CD8-positive, alpha-beta T cell (primary cell): ENCODE measurements at places on chromosomes 12 and 14. TPM values are rescaled to one million over a fixed set of nuclear protein-coding genes. Genes with fewer than 3 reads are reported as not detected.

DNA sequence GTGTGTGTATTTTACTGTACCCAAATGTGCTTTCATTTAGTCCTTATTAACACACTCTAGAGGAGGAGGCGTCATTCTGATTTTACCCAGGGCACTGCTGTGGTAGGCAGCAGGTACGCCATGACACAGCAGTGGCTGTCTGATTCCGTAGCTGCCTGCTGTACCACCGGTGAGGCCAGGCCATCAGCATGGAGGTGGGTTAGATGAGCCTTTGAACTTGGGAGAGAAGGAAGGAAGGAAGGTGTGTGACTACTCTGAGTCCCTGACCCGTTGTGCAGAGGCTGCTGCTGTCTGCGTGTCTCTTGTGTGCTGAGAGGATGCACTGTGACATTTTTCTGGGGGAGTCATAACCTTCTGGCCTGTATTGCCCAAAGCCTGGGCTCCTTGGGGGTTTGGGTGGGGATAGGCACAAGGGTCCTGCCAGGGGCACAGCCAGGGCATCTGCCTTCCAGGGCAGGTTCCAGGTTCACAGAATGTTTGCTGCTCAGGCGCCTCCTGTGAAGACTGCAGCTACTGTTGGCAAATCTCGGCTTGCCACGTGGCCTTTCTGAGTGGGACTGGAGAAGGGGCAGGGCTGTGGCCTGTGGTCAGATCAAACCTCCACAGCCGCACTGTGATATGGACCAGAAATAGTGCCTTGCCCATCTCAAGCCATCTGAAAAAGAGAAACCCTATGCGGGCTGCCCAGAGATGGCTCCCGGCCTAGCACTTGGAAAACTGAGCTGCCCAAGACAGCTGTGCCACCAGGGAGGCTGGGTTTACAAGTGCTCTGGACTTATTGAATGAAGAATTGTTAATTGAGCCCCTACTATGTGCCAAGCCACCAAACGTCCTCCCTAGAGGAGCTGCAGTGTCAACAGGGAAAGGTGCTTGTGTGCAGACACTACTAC, 47.1 kb downstream of the MLXIP start:
- DNase-seq: no peak

DNA sequence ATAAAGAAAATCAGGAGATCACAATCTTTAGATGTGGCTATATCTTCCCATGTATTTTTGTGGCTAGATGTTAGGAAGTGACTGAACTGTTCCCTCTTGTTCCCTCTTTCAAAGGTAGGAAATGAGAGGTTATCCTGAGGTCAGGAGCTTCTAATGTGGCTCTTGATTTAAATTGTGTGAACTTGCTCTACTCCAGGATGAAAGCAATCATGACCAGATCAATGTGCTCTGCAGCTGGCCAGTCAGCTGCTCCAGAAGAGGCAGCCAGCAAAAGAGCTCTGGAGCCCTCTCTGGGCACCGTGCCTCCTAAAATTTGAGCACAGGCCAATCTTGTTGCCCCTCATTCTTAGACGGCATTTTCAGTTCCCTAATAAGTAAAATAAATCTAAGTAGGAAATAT, 32.0 kb downstream of the CDK17 start:
- no peak for DNase-seq

DNA sequence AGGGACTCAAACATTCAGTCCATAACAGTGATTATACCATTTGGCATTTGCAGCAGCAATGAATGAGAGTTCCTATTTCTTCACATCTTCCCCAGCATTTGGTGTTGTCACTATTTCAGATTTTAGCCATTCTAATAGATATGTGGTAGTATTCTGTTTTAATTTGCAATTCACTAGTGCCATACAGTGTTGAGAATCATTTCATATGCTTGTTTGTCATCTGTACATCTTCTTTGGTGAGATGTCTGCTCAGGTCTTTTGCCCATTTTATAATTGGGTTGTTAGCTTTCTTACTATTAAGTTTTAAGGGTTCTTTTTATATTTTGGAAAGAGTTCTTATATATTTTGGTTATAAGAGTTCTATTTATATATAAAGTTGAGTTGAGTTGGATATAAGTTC, 276.5 kb downstream of the FUT8 start:
- no peak for DNase-seq

DNA sequence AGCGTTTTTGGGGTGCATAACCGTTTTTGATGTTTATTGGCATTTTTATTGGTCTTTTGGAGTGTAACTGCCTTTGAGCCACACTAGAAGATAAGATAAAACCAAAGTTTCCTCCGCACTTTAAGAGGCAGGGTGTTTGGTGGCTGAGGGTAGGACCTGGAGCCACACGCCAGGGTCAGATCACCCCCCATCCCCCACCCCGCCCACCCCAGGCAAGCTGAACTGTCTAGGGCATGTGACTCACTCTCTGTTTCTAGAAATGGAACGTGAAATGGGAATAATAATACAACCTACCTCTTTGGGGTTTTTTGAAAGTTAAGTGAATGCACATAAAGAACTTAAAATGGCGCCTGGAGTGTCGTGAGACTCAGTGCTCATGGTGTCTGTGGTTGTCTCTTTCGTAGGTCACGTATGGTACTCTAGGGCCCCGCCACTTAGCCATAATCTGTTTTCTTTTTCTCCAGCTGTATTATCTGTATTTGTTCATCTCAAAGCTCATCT, 56.0 kb downstream of the PPP2R5C start:
- DNase-seq: peak; percentile 60

DNA sequence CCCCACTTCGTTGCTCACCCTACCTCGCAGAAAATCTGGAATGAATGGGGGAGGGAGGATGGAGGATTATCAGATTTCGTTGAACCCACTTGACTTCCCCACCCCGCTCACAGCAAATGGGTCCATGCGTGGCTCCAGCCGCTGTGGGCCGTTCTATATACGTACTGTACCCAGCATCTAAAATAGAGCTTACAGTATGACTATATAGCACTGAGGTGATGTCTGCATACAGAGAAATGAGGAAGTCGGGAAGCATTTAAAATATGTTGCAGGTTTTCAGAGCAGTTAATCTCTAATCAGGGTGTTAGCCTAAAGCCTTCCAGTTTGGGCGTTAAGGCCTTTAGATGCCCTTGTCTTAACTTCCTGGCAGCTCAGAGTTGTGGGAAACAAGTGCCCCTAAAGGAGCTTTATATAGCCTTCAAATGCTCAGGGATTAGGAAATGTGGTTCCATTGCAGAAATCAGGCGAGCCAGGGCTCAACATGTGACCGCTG, 1.4 kb downstream of the BICDL1 start:
- DNase-seq: peak; percentile 42

DNA sequence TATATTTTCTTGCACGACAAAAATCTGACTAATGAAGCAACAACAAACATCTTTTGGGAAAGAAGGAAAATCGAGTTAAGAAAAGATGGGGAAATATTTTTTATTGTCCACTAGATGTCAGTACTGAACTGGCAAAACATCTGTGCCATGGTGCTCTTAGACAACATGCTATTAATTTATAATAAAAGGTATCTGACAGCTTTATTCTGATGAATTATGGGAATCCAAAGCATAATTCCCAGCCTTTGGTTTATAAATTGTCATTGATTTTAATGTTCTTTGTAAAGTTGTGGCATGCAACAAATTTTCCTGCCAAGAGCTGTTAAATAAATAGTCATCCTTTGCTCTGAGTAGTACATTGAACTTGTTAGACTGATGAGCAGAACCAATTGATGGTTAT, 231.2 kb downstream of the ETNK1 start:
- no peak for DNase-seq

DNA sequence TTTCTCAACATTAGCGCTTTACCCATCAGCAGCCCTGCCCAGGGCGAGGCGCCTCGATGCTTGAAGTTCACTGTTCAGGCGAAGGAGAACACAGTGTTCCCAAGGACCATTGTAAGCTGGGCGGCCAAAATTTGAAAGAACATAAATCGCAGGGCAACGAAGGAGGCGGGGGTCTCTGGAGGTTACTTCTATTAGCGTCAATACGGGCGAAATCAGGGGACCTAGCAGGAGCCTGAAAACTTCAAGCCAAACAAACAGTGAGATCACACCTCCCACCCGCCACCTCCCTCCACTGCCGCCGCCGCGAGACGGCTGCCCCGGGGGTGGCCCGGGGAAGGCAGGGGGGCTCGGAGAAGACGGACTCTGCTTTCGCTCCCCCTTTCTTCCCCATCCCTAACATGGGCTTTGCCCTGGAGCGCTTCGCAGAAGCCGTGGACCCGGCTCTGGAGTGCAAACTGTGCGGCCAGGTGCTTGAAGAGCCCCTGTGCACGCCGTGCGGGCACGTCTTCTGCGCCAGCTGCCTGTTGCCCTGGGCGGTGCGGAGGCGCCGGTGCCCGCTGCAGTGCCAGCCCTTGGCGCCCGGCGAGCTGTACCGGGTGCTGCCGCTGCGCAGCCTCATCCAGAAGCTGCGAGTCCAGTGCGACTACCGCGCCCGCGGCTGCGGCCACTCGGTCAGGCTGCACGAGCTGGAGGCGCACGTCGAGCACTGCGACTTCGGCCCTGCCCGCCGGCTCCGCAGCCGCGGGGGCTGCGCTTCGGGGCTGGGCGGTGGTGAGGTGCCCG, at the start of gene PDZRN4:
Gene PDZRN4, plus strand, starts transcription at position 263 of the 783 bp plus-strand sequence.
- DNase-seq: no peak

- no peak for DNase-seq
Observed at GRCh38 chr14:52031781-52032180, 37.1 kb downstream of the NID2 start.

DNA sequence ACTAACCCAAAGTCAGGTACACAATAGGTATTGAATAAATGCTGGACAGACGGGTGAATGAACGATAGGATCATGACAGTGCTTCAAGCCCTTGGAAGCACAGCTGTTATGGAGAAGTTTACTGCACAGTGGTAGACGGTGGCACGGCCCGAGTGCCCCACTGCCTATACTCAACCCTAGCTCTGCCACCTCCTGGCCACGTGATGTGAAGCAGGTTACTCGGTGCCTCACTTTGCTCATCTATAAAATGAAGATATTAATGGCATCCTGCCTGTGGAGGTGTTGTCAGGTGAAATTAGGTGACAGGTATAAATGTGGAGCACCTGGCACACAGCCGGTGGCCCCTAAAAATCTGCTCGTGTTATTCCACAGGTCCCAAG, 5.8 kb downstream of the ASB2 start:
- peak; percentile 73 for DNase-seq

DNA sequence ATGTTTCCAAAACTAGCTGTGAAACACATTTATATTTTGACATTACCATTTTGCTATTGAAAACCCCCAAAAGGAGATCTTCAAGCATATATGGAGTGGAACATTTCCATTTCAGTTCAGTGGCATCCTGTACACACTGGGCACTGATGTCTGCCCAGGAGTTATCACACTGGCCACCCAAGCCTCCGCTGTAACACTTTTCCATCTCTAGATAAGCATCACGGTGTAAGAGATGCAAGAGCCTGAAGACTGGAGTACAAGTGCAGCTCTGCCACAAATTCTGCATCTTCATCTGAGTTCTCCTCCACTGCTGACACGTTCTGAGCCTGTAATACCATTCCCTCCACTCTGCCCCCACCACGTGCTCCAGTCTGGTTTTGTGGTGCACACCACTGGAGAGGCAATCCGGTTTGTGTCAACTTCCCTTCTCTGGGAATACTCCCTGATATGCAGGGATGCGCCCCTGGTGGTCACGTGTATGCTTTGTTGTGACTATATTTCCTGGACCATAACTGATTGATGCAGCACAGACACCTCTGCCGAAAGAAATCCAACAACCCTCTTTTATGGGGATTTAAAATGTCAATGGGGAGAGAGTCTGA, 12.7 kb downstream of the SPTLC2 start:
- no peak for DNase-seq

- no peak for DNase-seq
Observed at GRCh38 chr12:83005534-83006197, 319.0 kb downstream of the TMTC2 start.

DNA sequence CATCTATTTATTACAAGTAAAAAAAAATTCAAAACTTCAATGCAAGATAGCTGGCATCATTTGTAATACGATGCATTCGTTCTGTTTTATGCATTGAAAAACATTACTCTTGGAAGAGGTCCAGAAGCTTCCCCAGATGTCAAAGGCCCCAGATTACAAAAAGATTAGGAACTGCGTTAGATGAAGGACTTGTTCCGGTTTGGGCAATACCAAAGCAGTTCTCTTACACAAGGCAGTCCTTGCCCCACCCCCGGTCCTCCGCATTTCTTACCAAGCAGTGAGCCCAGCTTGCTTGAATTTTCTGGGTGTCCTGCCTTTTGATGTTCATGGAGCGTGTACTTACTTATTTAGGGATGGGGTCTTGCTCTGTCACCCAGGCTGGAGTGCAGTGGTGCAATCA, 4.8 kb upstream of the HVCN1 start:
- DNase-seq: no peak

- no peak for DNase-seq
Observed at GRCh38 chr14:74829251-74829650, 46.7 kb downstream of the PROX2 start.

DNA sequence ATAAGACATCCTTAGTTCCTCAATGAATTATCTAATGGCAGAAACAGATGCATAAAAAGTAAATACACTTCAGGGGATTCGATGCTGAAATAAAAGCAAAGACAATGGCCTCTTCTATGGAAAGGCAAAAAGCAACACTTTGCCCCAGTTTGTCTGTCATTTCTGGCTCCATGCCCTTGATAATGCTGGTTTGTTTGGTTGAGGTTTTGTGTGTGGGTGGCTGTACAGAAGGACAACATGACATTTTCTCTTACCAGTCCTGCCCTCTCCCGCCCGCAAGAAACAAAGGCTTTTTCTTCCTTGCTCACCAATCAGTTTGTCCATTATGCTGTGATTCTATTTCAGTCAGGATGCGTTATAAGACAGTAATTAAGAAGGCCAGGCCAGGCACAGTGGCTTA, 18.1 kb upstream of the WDR89 start:
- DNase-seq: no peak

DNA sequence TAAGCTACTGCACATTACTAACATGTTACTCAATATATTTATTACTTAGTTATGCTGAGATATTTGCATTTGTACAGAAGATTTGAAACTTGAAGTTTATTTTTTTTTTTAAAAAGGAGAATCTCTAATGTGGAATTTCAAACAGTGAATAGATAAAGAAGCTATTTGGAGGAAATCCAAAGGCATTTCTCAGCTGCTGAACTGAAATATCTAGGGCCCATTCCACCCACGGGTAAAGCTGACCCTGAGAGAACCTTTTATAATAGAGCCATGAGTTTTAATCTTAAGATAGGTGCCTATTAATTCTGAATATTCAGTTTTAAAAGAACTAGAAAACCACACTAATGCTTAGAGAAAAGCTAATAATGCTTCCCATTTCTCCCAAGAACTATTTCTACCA, 225.4 kb upstream of the CAND1 start:
- no peak for DNase-seq

DNA sequence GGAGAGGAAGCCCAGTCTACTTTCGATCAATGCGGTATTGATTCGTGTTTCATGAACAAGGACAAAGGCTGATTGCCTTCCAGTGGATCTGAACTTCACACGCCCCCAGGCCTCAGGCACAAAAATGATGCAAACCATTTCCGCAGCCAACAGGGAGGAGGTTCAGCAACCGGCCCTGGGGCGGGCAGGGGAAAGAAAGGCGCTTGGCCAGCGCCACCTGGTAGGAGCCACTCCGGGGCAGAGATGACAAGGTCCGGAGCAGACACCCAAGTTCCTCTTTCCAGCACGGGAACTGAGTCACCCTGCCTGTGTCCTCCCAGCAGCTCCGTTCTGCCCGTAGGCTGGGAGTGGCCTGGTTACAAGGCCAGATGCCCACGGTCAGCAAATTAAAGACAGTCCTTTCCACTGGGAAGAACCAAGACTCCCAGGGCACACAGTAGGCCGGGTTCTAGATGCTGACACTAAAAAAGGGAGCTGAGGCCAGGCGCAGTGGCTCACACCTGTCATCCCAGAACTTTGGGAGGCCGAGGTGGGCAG, 136.3 kb downstream of the SCARB1 start:
- DNase-seq: no peak

AMN gene
- 4.0 TPM for total RNA-seq

OLR1 gene
- not detected for total RNA-seq

KLRD1 gene
- 13.1 TPM for total RNA-seq

SPX gene
- not detected for total RNA-seq

GALNT9 gene
- total RNA-seq: not detected

FIGNL2 gene
- total RNA-seq: 1.9 TPM
